HEK293T (cell line): ENCODE measurements at places on chromosomes 16 and 17.

DNA sequence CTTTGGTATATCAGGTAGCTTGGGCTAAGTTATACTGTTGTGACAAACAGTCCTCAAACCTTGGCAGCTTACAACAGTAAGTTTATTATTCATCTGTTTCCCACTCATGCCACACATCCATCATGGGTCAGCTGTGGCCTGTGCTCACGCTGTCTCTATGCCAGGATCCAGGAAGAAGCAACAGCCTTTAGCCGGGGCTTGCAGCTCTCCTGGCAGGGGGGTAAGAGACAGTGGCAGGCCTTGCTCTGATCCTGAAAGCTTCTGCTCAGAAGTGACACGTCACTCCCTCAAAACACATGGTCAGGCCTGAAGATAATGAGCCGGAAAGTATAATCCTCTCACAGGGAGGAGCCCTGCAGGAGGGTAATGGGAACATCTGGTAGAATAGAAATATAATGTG is 377.6 kb downstream of the CPPED1 start:
- no peak for DNase-seq

GRCh38 chr17:67459985-67460384 is 82.9 kb downstream of the PITPNC1 start:
- no peak for DNase-seq

- no peak for DNase-seq
Observed at GRCh38 chr16:49940464-49941224, 84.4 kb upstream of the CNEP1R1 start.

DNA sequence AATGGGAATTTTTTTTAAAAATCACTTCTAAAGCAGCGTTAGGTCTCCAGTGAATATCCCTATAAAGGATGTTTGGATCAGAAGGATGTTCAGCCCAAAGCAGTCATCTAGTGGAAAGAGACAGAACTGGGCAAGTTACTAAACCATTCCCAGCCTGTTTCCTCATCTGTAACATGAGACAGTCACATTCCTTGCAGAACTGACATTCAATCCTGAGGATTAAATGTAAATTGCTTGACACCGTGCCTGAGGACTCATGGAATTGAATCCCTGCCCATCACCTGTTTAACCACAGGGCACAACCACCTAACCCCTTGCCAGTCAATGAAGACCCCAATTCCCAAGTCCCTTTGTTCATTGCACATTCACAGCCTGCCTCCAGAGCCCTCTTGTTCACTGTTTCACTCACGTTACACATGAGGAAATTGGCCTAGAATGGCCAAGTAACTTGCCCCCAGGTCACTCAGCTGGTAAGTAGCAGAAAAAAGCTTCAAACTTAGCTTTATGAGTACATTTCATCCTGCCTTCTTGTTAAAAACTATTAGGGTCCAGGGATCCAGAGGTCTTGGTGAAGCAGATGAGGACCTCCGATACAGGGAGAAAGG is 1.4 kb downstream of the CMTM2 start:
- DNase-seq = peak; percentile 34

- no peak for DNase-seq
Observed at GRCh38 chr16:10752843-10753523, 9.3 kb downstream of the NUBP1 start.

DNA sequence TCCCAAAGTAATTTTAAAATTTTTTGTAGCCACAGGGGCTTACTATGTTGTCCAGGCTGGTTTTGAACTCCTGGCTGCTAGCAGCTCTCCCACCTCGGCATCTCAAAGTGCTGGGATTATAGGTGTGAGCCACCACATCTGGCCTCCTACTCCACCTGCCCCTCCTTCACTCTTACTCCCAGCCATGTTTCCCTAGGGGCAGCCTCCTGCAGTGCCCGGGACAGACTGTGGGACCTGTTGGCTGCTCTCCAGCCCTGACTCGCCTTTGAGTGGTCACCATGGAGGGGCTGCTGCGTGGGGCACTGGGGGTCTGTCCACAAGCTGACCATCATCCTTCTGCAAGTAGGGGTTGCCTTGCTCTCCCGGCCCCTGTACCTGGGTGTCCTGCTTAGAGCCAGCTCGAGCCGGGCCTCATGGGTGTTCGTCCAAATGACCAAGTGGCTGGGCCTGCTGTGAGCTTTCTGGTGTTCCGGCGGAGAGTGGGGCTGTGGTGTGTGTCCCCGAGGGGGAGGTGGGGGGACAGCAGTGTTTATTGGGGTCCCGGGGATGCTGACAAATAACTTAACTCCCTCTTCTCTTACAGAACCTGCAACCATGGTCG is 16.6 kb downstream of the SPIRE2 start:
- no peak for DNase-seq

- no peak for DNase-seq
Observed at GRCh38 chr17:35028531-35029262, 34.8 kb downstream of the RFFL start.

GRCh38 chr17:78667741-78668640 is 90.8 kb upstream of the DNAH17 start:
- no peak for DNase-seq

GRCh38 chr16:72487283-72487682 is 315.3 kb upstream of the PMFBP1 start:
- DNase-seq = no peak

- no peak for DNase-seq
Observed at GRCh38 chr16:35011-35677, 18.3 kb downstream of the POLR3K start.

GRCh38 chr17:20155258-20156195 is 146.4 kb downstream of the SPECC1 start:
- peak; percentile 99 for DNase-seq

- no peak for DNase-seq
Observed at GRCh38 chr17:58337600-58338453, 9.2 kb upstream of the TSPOAP1 start.
